ENCODE measurements at places on chromosomes 12 and 14. TPM values are rescaled to one million over a fixed set of nuclear protein-coding genes. Genes with fewer than 3 reads are reported as not detected.

Gene KCNC2
- total RNA-seq: not detected

Gene CARMIL3
- total RNA-seq: 0.06 TPM

Gene SLC17A8
- total RNA-seq: not detected

Gene KRT82
- not detected for total RNA-seq

DNA sequence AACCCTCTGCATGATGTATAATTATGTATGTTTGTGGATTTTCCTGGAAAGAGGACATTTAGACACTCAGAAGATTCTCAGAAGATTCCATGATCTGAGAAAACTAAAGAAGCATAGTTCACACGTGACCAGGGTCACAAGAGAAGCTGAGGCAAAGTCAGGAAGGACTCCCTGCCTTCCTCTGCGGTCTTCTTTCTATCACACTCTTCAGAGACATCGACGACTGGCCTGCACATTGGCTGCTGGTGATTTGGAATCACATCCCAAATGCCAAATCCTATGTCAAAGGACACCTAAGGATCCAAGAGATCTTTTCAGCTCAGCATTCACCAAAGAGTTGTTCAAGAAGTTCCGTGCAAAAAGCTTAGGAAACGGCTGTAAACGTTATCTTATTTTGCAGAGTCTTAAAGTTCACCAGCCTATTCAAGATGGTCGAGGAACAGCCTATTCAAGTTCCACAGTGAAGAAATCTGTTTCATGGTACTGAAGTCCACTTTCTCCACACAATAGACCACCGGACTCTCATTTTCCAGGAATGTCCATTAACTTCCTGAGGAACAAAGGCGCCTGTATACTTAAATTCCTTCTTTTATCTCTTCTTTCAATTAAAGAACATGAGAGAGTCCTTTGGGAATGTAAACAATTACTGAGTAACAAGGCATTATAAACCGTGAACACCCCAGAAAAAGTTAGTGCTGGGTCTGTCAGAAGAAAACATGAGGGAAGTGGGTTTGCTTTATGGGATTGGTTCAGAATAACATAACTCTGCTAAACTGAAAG is 42.1 kb downstream of the IGF1 start:
- DNase-seq: no peak
